ENCODE measurements at places on chromosomes 16 and 17.

- no peak for DNase-seq
Measured at GRCh38 chr16:26457095-26457494, 609.6 kb upstream of the C16orf82 start.

DNA sequence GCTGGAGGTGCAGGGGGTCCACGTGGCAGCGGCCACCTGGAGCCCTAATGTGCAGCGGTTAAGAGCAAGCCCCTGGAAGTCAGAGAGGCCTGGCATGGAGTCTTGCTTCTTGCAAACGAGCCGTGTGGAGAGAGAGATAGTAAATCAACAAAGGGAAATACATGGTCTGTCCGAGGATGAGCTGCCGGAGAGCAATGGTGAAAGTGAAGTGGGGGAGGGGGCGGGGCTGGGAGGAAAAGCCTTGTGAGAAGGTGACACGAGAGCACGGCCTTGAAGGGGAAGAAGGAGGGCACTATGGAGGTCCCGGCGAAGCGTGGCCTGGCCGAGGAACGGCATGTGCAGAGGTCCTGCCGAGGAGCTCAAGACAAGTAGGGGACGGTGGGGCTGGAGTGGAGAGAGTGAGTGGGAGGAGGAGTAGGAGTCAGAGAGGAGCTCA lies 6.0 kb upstream of the SERPINF1 start:
- DNase-seq: no peak

- no peak for DNase-seq
Measured at GRCh38 chr17:69962436-69962995, 112.5 kb upstream of the KCNJ16 start.

DNA sequence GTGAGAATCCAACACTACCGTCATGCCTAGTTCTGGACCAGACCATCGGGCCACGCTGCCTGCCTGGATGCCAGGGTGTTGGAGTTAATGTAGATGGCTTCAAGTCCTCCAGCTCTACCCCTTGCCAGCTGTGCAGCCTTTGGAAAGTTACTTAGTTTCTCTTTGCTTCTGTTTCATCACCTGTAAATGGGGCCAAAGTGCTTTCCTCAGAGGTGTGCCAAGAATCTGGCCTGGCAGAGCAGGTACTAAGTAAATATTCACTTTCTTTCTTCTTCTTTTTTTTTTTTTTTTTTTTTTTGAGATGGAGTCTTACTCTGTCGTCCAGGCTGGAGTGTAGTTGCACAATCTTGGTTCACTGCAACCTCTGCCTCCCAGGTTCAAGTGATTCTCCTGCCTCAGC lies 159.5 kb upstream of the RPL38 start:
- no peak for DNase-seq

GRCh38 chr16:9138021-9138680 lies 46.7 kb downstream of the HAPSTR1 start:
- DNase-seq: no peak

- no peak for DNase-seq
Measured at GRCh38 chr16:19703172-19703889, 14.7 kb downstream of the KNOP1 start.

GRCh38 chr16:47949276-47949675 lies 206.5 kb downstream of the ABCC12 start:
- DNase-seq: no peak

DNA sequence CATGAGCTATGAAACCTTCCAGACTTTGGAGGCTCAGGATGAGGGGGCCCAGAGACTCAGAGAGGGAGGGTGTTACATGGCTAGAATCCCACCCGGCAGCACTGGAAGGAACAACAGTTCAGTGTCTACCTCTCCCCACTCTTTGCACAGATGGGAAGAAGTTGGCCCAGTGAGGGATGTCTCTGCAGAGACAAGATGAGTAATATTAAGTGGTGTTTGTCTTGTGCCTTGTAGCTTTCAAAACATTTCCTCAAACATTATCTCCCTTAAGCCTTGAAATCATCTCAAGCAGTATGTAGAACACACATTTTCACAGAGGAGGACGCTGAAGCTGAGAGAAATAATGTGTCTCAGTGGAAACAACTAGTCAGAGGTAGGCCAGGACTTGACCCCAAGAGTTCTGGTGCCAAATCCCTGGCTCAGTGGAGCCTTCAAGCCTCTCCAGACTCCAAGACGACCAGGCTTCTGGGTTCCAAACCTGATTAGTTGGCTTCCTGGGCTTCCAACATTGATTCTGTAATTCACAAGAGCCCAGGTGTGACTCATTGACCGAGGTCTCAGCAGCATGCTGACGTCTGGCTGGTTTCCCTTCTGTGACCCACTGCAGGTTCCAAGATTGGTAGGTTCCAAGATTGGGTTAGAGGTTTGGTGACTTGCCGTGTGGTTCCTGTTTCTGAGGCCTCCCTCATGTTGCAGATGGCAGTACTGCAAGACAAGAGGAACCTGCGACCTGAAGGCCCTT lies 7.4 kb downstream of the RNF112 start:
- peak; percentile 4 for DNase-seq

DNA sequence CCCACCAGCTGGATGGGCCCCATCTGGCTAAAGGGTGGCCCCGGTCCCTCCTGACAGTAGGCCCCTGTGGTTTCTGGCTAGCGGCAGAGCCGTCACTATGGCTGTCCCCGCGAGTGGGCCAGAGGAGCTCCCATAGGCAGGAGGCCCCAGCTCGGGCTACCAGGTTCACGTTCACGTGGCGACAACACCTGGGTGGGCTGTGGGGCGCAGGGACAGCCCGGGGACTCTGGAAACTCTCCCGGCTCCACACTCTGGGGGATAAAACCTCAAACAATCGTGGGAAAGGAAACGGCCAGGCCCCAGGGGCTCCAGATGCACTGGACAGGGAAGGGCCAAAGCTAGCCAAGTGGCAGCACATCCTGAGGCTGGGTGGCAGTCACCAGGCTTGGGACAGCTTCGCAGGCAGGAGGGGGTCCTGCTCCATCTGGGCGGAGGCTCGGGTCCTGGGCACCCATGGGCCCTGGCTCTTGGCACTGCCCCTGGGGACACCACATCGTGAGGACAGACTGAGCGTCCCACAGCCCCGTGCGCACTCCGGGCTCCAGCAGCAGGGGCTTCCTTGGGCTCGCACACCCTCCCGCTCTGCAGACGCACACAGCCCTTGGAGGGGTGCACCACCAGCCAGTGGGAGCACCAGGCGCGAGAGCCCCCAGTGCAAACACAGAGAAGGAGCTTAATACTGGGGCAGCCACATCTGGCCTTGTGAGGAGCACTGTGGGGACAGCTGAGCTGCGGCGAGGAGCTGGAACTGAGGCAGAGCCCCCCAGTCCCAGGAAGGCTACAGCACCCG lies 4.4 kb downstream of the RNF166 start:
- DNase-seq: no peak

- no peak for DNase-seq
Measured at GRCh38 chr16:17125671-17126070, 345.1 kb downstream of the XYLT1 start.

DNA sequence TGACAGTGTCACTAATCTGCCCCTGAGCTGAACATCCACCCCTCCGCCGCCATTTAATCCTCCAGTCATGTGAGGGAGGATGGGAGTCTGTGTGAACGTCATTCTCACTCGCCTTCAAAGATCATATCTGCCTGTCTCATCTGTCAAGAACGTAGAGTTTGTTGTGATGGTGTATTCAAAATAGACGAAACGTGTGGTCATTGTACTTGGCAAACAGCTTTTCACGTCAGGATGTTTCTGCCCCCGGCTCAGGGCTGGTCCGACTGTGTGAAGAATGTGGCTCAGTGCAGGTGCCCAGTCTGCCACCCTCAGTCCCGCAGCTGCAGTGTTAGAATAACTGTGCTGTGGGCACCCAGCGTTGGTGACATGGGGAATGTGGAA lies 148.0 kb downstream of the KCNJ12 start:
- DNase-seq: no peak

All from stimulated activated CD4-positive, alpha-beta T cell treated with anti-CD3 and anti-CD28 coated beads, Interleukin-4, amount 100 ng/mL, for 48 hours (primary cell).